ENCODE measurements at places on chromosomes 2 and 18.
A peak's percentile ranks its signal among the peaks of the same experiment; 100 is the strongest.

- no peak for DNase-seq
Observed at GRCh38 chr2:47205576-47206141, 50.6 kb upstream of the STPG4 start.

DNA sequence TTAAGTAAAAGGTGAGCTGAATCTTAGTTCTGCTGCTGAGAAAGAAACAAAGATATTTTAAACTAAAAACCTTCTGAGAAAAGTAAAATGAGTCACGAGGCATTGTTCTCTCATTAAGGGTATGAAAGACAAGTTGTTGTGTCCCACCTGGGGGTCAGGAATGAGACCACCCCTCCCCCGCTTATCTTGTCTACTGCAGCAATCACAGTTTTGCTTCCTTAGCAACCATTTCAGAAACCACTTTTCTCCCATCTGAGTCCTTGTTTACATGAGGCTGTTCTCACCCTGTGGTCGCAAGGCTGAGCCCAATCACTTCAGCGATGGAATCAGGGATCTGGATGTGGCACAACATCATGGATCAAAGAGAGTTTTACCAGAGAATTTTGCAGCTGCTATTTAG, 377.6 kb upstream of the NETO1 start:
- DNase-seq: no peak

- no peak for DNase-seq
Observed at GRCh38 chr2:100960688-100961087, 41.4 kb upstream of the RPL31 start.

DNA sequence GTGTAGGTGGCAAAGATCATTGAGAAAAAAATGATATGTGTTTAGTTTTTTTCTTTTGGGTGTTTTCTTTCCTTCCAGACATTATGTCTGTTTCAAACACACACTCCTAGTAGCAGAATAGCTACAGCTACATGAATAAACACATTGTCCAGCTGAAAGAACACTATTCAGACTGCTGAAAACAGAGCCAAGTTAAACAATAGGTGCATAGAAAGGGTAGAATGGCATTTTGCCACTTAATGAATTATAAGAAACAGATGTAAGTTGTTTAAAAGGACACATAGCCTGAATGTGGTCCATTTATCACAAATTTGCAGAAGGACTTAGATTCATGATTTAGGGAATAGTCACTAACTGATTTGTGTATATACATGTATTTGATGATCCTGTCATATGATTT, 20.1 kb downstream of the CTLA4 start:
- DNase-seq: no peak

DNA sequence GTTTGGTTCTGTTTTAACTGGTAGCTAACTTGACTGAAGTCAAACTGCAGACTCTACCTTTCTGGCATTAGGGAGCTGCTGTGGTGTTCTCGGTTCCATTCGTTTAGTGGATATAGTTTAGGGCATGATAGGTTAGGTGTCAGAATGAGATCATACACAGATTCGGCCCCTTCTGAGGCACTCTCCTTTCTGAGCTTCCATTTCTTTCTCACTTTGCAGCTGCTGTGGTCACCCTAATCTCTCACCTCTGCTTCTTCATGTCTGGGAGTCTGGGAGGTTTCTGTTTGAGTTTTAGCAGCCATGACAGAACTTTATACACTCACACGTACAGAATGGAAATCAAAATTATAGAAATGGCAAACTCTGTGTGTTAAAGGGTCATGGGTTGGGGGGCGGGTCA, 122.8 kb downstream of the ATP9B start:
- DNase-seq: no peak

DNA sequence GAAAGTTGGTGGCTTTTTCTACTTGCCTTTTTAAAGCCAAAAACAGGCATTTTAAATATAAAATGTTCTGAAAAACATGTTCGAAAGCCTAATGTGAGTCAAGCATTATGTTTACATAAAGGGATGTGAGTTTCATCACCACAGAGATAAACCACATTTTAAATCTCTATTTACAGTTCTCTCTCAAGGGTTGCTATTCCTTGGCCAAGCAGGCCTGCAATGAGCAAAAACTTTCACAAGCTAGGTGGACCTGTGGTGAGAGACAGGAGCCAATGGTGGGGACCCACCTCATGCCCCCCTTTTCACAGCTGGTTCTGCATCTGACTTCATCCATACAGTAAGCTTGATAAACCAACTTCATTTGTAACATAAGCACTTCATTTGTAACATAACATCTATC, 65.1 kb downstream of the CUL3 start:
- peak; percentile 37 for DNase-seq

- no peak for DNase-seq
Observed at GRCh38 chr2:215833531-215834162, 179.7 kb downstream of the MREG start.

DNA sequence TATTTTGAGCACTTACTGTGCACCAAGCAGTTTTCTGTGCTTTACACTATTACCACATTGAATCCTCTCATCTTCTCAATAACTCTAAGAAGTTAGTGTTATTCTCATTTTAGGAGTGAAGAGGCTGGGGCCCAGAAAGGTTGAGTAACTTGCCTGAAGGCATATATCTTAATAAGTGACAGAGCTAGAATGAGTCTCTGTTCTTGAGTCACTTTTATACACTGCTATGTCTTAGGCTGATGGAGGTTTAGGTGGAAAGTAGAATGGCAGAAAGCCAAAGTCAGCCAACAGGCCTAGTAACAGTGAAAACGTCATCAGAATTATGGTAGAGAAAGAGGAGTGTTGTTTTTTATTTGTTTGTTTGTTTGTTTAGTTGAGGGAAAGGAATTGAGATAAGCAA, 27.9 kb upstream of the RPE start:
- DNase-seq: no peak

- no peak for DNase-seq
Observed at GRCh38 chr18:12811191-12811950, 72.7 kb downstream of the PTPN2 start.

Data from CD4-positive, CD25-positive, alpha-beta regulatory T cell (primary cell).